Ascending aorta (tissue), 2 donors: ENCODE measurements at places on chromosomes 5 and 9.
A peak's percentile ranks its signal among the peaks of the same experiment; 100 is the strongest.

DNA sequence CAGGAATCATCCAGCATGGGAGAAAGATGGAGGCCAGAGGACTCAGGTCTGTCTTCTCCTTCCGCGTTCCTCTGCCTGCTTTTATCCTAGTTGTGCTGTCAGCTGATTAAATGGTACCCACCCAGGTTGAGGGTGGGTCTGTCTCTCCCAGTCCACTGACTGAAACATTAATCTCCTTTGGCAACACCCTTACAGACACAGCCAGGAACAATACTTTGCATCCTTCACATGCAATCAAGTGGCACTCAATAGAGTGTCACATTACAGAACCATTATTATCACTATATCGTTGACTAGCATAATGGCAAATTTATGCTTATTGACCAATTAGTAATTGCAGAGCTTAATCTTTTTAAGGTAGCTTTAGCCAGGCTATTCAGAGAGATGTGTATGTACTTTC, 64.8 kb downstream of the UNC13B start:
- DNase-seq: no peak
- no peak overlapping the region for H3K27ac ChIP-seq
- H3K4me1 ChIP-seq: no peaks in the 10 kb centered on the region
- H3K4me3 ChIP-seq: no peak overlapping the region

GRCh38 chr5:138517437-138517836, 25.6 kb downstream of the ETF1 start:
- no peak for DNase-seq
- H3K4me3 ChIP-seq: no peak overlapping the region
- no peak overlapping the region for H3K27ac ChIP-seq
- H3K27me3 ChIP-seq: no peaks in the 10 kb centered on the region

- no peaks in the 10 kb centered on the region for H3K36me3 ChIP-seq
- H3K4me3 ChIP-seq: no peak overlapping the region
- peak overlapping the region; percentile 43 for H3K27ac ChIP-seq
- H3K4me1 ChIP-seq: peaks cover 8% of the 10 kb centered on the region
- no peak for DNase-seq
Measured at GRCh38 chr5:172185096-172185461, 2.9 kb downstream of the STK10 start.

DNA sequence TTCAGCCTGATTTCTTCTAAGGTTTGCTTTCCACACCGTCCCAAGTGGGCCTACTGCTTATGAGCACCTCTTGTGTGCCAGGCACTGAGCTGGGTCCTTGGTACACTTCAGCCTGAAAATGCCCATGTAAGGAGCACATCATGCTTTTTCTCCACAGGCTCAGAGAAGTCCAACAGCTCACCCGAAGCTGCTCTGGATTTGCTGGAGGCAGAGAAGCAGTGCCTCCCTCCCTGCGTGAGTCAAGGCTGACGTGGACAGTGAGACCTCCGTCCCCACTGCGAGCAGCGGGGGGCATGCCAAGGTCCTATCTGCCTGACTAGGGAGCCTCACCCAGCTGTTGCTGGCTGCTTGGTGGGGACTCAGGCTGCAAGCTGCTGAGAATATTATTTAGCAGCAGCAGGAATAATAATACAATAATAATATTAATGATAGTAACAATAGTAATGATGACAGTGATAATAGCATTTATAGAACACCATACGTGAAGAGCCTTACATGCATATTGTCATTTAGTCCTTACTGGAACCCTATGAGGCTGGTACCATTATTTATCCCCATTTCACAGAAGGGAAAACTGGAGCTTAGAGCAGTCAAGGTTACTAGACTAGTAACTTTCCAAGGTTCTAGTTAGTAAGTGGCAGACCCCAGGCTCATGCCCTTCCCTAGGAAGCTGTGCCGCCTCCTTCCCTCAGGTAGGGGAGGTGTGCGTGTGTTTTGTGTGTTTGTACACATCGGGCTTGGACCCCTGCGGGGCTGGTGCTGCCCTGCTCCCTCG, 194.8 kb downstream of the HSPA4 start:
- H3K4me3 ChIP-seq: no peak overlapping the region
- H3K27ac ChIP-seq: no peak overlapping the region
- no peak for DNase-seq
- no peaks in the 10 kb centered on the region for H3K27me3 ChIP-seq
- no peaks in the 10 kb centered on the region for H3K4me1 ChIP-seq

DNA sequence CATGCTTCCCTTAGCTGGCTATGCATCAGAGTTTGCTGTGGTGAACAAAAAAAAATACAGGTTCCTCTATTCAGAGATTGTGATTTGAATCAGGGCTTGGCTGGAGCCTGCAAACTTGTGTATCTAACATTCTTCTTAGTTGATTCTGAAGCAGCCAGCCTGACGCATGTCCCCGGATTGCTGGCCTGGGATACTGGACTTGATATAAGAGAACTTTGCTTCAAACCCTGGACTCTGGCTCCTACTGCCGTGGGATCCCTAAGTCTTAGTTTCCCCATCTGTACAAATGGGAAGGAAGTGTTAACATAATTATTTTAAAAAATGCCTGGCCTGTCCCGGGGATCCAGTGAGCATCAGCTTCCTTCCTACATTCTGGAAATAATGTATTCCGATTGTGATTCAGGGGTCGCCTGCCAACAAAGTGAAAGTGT, 292.8 kb downstream of the ARHGEF28 start:
- no peaks in the 10 kb centered on the region for H3K36me3 ChIP-seq
- H3K4me1 ChIP-seq: no peaks in the 10 kb centered on the region
- H3K4me3 ChIP-seq: no peak overlapping the region
- peak; percentile 79 for DNase-seq

GRCh38 chr5:96326902-96327301, 106.1 kb downstream of the PCSK1 start:
- H3K27me3 ChIP-seq: no peaks in the 10 kb centered on the region
- H3K27ac ChIP-seq: no peak overlapping the region
- no peaks in the 10 kb centered on the region for H3K4me1 ChIP-seq
- H3K4me3 ChIP-seq: no peak overlapping the region
- no peak for DNase-seq
- no peaks in the 10 kb centered on the region for H3K36me3 ChIP-seq

DNA sequence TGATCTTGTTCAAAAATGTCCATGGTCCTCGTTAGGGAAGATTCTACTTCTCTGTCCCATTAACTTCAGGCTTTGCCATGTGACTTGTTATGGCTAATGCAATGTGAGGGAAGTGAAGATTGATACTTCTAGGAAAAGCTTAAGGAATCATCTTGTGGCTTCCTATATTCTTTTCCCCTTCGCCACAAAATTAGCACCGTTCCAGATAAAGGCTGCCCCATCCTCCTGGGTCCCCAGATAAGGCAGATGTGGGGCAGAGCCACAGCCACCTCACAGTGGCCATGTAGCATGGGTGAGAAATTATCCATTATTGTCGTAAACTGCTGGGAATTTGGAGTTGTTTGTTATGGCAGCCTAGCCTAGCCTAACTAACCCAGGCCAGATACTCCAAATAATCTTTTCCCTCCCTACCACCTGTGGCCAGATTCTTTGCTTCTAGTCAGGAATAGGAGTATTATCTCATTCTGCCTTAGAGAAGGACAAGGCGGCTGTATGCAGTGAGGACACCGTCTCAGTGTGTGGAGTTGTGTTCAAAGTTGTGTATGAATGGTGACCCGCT, 31.9 kb upstream of the BOD1 start:
- H3K36me3 ChIP-seq: no peaks in the 10 kb centered on the region
- H3K4me3 ChIP-seq: no peak overlapping the region
- no peak overlapping the region for H3K27ac ChIP-seq
- no peaks in the 10 kb centered on the region for H3K4me1 ChIP-seq
- DNase-seq: peak; percentile 15
- no peaks in the 10 kb centered on the region for H3K27me3 ChIP-seq

DNA sequence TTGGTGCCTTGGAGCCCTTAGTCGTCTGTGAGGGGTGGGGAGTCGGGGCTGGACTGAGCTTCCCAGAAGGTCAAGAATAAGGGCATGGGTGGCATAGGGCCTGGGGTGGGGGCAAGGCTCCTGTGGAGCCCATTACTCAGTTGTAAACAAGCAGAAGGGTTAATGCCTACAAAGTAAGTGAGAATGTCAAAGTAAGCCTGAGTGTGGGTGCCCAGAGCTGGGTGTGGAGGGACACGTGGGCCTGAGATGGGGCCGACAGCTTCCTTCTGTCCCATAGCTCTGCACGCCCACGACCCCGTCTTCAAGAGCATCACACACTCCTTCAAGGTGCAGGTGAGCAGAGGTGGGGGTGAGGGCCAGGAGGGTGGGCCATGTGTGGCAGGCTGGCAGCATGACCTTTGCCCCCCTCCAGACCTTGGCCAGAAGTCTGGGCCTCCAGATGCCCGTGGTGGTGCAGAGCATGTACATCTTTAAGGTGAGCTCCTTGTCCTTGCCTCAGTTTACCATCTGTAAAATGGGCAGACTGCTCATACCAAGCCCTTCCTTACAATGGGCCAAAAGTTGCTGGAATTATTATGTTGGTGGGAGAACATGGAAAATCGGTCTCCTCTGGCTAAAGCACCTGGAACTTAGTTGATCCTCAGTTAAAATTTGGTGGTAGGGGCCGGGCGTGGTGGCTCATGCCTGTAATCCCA, 11.1 kb downstream of the DOLK start:
- no peak overlapping the region for H3K27ac ChIP-seq
- peak; percentile 35 for DNase-seq
- H3K36me3 ChIP-seq: peaks cover 10% of the 10 kb centered on the region

- no peak overlapping the region for H3K4me3 ChIP-seq
- H3K36me3 ChIP-seq: no peaks in the 10 kb centered on the region
Measured at GRCh38 chr5:103366918-103367549, 108.5 kb downstream of the MACIR start.

DNA sequence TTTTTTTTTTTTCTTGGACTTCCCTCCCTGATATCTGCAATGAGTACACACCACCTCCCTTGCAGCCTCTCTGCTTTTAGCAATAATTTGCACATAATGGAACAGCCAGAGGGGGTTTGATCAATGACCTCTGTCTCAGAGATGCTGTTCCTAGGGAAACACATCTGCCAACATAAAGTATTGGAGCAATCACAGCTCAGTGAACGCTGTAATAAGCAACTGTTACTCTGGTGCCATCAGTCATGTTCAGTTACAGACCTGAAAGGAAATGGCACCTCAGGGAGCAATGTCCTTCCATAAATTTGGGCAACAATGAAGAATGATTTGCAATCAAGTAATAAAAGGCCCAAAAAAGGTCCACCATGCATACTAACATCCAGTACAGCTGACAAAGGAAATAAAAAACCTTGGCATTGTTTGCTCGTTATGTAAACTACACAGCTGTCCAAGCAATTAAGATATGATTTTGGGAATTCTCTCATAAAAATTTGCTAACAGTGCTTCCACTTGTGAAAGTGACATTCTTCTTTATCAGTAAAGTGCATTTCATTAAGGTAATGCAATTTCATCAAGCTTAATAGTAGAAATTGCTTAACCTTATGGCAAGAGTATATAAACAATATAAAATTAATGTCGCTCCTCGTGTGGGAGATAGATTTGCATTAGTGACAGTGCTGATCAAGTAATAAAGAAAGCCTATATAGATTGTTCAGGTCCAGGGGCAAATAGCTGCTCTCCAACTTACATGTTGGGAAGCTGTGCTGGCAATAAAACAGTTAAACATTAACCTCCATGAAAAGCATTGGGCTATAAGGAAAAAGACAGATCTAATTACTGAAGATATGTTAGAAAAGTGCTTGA, 167.8 kb downstream of the RASEF start:
- no peak overlapping the region for H3K27ac ChIP-seq
- no peaks in the 10 kb centered on the region for H3K4me1 ChIP-seq
- H3K36me3 ChIP-seq: no peaks in the 10 kb centered on the region

GRCh38 chr5:113170707-113171106, 194.1 kb downstream of the DCP2 start:
- no peaks in the 10 kb centered on the region for H3K4me1 ChIP-seq
- no peaks in the 10 kb centered on the region for H3K27me3 ChIP-seq
- no peak overlapping the region for H3K27ac ChIP-seq
- H3K4me3 ChIP-seq: no peak overlapping the region

GRCh38 chr5:168282120-168282519, 9.3 kb upstream of the WWC1 start:
- no peak for DNase-seq
- no peak overlapping the region for H3K27ac ChIP-seq
- no peaks in the 10 kb centered on the region for H3K4me1 ChIP-seq
- no peaks in the 10 kb centered on the region for H3K36me3 ChIP-seq

DNA sequence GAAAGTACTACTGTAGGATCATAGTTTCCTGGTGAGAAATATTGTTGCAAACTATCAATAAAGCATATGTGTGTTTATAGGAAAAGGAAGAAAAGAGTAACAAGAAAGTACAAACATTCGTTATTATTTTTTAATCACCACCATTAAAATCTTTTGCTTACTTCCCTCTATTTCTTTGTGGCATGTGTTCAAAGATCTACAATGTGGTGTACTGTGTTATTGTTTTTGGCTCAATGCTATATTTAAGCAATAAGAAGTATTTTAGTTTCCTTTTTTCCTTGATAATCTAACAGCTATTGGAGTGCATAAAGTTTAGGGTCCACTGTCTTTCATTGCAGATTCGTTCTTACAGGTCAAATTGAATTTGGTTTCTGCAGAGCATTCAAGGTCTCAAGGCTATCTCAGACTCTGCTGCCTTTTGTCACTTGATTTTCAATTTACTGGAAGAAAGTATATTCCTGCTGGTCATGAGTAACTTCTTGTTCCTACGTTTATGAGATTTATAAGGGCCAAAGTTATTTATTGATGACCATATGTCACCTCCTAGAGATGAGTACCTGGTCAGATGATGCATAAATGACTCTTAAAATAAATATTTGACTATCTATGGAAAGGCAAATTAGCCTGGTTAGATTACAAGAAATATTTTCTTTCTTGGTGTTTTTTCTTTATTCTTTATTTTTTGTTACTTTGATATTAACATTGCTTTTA, 323.0 kb downstream of the TMEM167A start:
- DNase-seq: no peak
- no peak overlapping the region for H3K4me3 ChIP-seq
- no peak overlapping the region for H3K27ac ChIP-seq
- H3K4me1 ChIP-seq: no peaks in the 10 kb centered on the region

DNA sequence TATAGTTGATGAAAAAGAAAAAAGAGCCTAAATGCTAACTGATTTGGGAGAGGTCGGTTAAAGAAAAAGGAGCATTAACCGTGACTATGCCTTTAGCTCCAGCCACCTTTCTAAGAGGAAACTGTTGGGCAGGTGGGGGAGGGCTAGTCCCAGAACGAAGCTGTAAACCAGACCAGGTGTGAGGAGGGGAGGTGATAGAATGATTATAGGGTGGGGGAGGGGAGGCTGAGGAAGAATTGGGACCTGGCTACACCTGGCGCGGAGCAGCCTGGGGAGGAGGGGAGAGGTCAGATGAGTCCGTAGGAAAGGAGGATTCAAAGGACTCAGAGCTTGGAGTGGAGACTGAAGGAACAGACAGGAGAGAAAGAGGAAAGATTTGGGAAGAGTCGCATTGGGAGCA, 73.4 kb downstream of the PHAX start:
- H3K36me3 ChIP-seq: no peaks in the 10 kb centered on the region
- DNase-seq: no peak
- H3K4me3 ChIP-seq: no peak overlapping the region
- no peak overlapping the region for H3K27ac ChIP-seq

GRCh38 chr5:135094339-135095051, 60.5 kb upstream of the PITX1 start:
- H3K4me1 ChIP-seq: no peaks in the 10 kb centered on the region
- no peak overlapping the region for H3K4me3 ChIP-seq
- DNase-seq: peak; percentile 48
- H3K36me3 ChIP-seq: no peaks in the 10 kb centered on the region
